ENCODE measurements at places on chromosomes 2 and 18.

GRCh38 chr18:62389761-62390481 is 64.8 kb downstream of the TNFRSF11A start:
- H3K27me3 ChIP-seq: peaks cover 36% of the 10 kb centered on the region
- DNase-seq: no peak
- no peak overlapping the region for H3K27ac ChIP-seq
- H3K4me1 ChIP-seq: no peaks in the 10 kb centered on the region
- H3K4me3 ChIP-seq: no peak overlapping the region
- H3K36me3 ChIP-seq: no peaks in the 10 kb centered on the region

DNA sequence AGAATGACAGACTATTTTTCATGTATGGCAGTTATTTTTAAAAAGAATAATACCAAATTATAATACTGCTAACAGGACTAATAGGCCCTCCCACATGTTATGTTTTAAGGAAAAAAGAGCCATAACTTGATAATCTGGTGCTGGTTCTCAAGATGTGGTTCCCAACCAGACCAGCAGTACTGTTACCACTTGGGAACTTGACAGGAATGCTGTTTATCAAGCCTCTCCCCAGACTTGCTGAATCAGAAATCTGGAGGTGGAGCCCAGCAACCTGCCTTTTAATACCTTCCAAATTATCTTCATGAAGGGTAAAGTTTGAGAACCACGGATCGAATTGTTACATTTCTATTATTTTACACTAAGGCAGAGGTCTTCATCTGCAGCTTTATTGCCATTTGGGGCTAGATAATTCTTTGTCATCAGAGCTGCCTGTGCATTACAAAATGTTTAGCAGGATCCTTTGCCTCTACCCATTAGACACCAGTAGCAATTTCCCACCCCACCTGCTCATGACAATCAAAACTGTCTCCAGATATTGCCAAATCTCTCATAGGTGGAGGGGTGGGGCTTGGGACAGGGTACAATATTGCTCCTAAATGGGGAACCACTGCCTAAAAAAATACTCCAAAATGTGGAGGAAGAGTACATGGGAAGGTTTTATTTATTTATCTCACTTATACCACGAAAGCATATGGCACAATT is 629.6 kb downstream of the ARHGAP15 start:
- no peak overlapping the region for H3K27ac ChIP-seq
- no peak overlapping the region for H3K4me3 ChIP-seq
- H3K4me1 ChIP-seq: peaks cover 8% of the 10 kb centered on the region
- no peaks in the 10 kb centered on the region for H3K27me3 ChIP-seq
- H3K36me3 ChIP-seq: peaks cover 4% of the 10 kb centered on the region

DNA sequence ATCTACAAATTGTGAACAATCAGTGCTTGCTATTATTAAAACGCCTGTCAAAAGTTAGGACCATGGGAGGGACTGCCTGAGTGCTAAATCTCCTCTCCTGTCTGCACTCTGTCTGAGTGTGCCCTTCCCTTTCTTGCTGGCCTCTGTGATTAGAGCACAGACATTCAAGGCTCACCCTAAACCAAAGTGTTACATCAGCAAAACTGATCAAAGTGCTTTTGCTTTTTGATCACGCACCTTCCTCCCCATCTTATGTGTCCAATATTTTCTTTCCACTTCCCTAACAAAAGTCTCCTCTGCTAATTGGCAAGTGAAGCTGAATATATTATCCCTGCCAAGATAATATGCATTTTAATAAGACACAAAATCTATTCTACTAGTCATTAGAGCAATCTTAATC is 30.5 kb upstream of the DNAJC10 start:
- no peak overlapping the region for H3K4me3 ChIP-seq
- H3K27me3 ChIP-seq: peaks cover 40% of the 10 kb centered on the region
- no peaks in the 10 kb centered on the region for H3K4me1 ChIP-seq
- H3K36me3 ChIP-seq: no peaks in the 10 kb centered on the region
- DNase-seq: no peak
- no peak overlapping the region for H3K27ac ChIP-seq

DNA sequence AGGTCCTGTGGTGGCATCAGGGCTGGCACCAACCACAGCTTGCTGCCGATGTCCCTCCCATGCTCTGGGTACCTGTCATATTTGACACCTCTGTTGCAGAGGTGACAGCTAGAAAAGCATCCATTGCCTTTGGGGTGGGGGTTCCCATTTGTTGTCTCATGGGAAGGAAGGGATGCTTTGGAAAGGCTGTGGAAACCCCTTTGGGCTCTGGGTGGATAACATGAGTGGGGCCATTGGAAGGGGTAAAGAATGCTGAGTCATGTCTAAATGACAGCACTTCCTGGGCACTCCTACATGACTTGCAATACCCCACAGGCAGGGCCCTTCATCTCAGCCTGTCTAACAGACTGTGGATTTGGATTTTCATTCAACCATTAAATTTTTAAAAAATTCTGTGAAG is 27.8 kb downstream of the CTIF start:
- no peak overlapping the region for H3K4me3 ChIP-seq
- no peaks in the 10 kb centered on the region for H3K27me3 ChIP-seq
- DNase-seq: no peak
- no peaks in the 10 kb centered on the region for H3K4me1 ChIP-seq
- H3K36me3 ChIP-seq: no peaks in the 10 kb centered on the region

DNA sequence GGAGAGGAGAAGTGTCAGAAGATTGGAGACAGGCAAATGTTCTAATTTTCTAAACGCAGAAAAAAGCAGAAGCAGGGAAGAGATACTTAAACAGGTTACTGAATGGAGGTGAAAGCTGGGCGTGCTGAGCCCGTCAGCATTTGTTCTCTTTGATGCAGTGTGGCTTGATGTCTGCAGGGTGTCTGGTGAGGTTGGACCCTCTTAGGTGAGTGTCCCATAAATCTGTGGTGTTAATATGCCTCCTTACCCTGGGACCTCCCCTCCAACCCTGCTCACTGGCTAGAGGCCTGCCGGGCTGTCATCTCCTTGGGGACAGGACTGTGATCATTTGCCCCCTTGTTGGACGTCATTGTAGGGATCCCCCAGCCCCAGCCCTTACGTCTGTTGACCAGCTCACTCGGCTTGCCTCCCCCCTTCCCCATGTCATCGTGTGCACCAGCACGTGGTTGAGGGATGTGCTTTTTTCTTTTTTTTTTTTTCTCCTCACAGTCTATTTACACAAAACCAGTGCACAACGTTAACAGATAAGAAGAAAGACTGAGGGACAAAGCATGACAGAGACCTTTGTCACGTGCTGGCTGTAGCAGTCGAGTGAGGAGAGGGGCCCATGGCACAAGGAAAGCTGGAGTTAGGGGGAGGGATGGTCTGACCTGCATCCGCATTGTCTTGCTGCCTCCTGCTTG is 56.4 kb downstream of the NCK2 start:
- no peaks in the 10 kb centered on the region for H3K27me3 ChIP-seq
- DNase-seq: no peak
- peak overlapping the region; percentile 91 for H3K27ac ChIP-seq
- peaks cover 24% of the 10 kb centered on the region for H3K36me3 ChIP-seq
- H3K4me1 ChIP-seq: peaks cover 78% of the 10 kb centered on the region

DNA sequence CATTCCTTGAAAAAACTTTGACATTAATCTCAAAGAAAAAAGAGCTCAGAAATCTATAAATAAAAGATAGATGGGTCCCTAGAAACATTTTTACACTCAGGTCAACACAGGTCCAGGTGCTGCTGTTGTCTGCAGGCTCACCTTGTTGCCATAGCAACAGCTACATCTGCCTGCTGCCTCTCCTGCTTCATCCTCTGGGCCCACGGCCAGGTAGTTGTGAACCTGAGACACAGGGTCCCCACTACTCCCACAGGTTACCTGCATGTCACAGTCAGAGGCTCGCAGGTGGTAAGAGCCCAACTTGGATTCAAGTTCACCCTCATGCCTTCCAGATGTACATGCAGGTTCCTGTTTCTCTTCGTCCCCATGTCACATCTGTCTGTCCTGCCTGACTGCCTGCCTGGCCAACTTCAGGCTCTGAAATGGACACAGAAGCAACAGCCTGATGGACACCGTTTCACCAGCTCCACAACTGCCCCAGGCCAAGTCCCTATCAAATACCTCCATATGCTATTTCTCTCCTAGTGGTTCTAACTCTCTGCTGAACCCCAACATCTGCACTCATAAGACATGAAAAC is 88.3 kb upstream of the SALL3 start:
- DNase-seq: no peak
- no peaks in the 10 kb centered on the region for H3K4me1 ChIP-seq
- H3K27me3 ChIP-seq: peaks cover 17% of the 10 kb centered on the region
- no peak overlapping the region for H3K4me3 ChIP-seq

DNA sequence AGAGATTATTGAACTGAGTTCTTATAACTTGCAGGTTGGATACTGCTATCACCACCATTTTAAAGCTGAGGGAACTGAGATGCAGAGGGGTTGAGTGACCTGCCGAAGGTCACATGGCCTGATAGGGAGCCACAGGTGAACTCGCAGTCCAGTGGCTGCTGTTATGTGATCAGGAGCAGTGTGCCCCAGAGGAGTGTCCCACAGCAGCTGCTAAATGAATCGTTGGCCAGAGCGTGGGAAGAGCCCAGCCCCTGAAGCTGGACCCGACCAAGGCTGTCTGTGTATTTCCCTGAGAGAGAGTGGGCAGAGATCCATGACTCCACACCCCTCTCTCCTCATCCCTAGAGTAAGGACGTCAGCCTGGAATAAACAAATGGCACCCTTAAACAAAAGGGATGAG is 26.7 kb upstream of the PRLH start:
- H3K4me3 ChIP-seq: no peak overlapping the region
- no peaks in the 10 kb centered on the region for H3K36me3 ChIP-seq
- H3K27ac ChIP-seq: no peak overlapping the region
- no peak for DNase-seq
- no peaks in the 10 kb centered on the region for H3K4me1 ChIP-seq
